Lower leg skin (tissue), 4 donors: ENCODE measurements at places on chromosomes 3 and 15.

GRCh38 chr3:78506581-78507195 lies 1261.1 kb downstream of the ROBO1 start:
- DNase-seq = no peak

DNA sequence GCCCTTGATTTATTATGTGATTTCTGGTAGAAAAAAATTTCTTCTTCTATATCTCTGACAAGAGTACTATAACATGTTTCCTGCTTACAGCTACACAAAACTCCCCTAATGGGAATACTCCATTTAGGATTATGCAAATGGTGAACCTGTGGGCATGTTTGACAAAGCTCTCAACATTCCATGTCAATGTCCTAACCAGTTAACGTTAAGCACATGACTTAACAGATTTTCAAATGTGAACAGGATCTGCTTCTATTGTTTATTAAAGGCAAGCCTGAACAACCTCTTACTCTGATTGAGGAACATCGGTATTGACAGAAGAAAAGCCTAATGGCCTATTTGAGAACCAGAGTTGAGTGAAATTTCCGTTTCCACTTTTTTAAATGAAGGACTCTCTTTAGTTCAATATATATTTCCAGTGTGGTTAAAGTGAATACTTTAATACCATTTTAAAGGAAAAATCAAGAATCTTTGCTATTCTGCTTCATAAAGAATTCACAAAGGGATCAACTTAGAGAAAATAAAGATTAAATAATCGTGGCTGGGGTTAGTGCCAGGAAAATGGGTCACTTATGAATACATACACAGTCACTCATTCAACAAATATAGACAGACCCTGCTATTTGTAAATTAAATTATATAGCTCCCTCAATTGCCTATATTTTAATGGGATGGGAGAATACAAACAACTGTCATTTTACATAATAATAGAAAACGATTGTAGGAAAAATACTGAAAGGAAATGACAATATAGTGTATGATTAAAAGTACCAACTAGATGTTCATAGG lies 300.3 kb upstream of the CBLB start:
- DNase-seq = no peak

GRCh38 chr3:185733980-185734724 lies 90.7 kb downstream of the IGF2BP2 start:
- DNase-seq = no peak

DNA sequence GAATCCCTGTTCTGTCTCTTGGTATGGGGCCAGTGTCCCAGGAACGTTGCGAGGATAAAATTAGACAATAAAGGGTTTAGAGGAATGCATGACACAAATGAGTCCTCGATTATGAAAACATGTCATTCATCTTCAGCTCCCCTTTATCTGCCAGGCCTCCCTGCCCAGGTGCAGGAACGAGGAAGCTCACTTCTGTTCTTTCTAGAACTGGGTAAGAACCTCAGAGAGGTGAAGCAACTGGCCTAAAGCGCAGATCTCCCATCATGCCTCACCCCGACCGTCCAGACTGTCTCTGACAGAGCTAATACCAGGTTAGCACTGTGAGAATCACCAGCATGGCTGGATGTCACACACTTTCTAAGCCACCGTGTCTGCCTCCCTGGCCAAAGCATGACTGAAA lies 1.5 kb upstream of the ITIH1 start:
- DNase-seq = no peak

DNA sequence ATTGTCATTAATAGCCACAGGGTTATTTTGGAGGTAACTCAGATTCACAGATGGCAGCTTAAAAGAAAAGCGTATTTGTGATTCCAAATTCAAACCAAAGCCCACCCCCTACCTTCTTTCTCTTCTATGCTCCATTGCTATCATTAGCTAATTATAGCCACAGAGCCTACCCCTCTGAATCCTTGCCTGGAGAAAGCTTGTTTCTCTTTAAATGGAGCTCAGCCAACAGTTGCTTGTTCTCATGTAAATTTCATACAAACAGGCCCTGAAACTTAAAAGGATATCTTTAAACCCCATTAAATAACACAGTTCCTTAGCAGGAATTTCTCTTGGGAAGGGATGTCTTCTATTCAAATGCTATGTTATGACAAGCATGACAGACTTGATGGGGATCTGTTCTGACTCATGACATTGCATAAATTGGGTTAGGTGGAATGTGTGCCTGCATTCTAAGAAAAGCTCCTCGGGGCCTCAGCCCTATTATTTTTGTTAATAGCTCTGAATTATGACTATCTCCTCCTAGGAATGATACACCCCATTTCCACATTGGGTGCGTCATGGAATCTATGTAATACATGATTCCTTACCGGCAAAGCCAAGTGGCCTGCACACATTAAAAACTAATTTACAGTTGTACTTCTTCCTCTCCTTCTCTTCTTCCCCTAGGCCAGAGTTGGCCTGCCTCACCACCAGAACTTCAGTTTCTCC lies 265.8 kb downstream of the TAFA4 start:
- no peak for DNase-seq

DNA sequence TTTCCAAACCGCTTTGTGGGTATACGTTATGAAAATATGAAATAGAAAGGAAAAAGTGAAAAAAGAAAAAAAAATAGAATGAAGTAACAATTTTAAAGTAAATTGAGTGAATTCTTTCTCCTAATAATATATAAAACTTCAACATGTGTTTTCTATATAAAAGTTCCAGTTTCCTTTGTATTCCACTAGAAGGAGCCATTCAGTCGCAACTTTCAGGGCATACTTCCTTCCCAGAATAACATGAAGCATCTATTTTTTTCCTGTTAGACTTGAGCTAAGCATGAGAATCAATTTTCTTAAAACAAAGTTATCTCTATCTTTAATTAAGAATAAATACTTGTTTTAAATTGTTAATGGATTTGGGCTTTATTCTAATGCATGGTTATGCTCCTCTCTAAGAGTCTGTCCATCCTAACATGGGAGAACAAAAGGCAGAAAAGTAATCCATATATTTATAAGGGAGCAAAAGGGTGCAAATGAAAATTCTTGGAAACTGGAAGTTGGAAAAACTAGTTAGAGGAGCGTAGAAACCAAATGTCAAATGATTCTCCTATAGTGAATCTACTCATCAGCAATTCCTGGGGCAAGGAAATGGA lies 16.0 kb upstream of the VGLL3 start:
- DNase-seq = no peak

DNA sequence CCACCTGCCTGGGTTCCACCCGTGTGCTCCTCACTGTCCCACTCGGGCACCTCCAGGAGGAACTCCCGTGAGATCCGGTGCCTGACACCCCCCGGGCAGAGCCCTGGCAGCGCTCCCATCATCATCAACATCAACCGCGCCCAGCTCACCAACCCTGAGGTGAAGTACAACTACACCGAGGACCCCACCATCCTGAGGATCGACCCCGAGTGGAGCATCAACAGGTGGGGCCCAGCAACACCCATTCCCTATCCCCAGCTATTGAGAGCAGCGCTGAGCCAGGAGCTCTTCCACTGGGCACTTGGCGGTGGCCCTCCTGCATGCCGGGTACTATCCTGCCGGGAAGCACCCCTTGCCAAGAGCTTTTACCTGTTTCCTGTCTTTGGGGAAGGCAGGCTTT lies 33.5 kb downstream of the PLXNA1 start:
- no peak for DNase-seq

GRCh38 chr15:72147418-72147817 lies 29.2 kb downstream of the SENP8 start:
- no peak for DNase-seq
